ENCODE measurements at places on chromosomes 6 and 20.

DNA sequence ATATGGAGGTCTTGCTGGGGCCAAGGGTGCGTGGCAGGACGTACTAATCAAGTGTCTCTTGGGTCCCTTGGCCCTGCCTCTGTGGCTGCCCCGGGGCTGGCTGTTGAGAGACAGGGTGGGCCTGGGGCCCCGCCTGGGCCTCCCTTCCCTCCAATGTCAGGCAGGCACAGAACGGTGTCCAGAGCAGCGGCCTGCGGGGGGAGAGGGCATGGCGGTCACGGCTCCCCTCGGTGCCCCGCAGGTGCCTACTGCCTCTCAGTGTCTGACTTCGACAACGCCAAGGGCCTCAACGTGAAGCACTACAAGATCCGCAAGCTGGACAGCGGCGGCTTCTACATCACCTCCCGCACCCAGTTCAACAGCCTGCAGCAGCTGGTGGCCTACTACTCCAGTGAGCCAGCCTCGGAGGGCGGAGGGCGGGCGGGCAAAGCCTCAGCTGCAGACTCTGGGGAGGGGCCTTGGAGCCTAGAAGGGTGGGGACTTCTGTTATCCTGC is 50.0 kb downstream of the SRC start:
- no peak for DNase-seq

- DNase-seq: no peak
Measured at GRCh38 chr6:126876446-126876845, 242.0 kb upstream of the RSPO3 start.

DNA sequence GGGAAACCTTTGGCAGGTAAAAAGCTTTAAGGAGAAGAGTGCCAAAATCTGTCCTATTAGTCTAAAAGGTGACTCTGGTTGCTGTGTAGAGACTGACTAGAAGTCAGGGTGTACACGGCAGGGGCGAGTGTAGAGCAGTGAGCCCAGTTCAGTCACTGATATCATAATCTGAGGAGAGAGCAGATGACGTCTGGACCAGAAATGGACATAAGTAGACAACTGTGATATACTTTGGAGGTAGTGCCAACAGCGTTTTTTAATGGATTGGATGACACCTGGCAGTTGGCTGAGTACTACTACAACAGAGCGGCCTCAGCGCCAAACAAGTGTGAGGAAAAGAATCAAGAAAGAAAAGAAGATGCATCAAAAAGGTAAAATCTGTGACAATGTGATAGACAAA is 76.0 kb downstream of the MAP7 start:
- no peak for DNase-seq

DNA sequence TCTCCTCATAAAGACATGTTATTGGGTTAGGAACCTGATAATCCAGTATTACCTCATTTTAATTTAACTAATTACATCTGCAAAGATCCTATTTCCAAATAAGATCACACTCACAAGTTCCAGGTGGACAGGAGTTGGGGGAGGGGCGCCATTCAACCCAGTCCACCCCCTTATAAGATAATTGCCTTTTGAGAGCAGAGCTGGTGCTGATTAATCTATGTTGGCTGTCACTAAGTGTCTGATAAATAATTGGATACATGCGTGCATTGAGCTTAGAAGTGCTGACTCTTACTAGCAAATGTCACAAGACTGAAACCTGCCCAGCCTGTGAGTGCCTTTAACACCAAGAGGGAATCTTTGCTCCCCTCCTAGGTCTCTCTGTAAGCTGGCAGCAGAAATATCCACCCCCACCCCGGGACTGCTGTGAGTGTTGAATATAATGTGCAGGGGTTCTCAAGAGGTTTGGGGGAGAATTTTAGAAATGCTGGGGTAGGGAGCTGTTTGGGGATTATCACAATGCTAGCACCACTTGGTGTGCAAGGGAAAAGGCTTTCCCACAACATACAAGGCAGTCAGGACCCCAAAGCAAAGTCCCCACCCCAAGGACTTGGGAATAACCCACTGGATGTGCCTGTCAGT is 87.5 kb downstream of the ANKRD60 start:
- DNase-seq: no peak

- no peak for DNase-seq
Measured at GRCh38 chr6:142566628-142567396, 265.0 kb downstream of the ADGRG6 start.

GRCh38 chr6:79631693-79632172 is 604 bp downstream of the SH3BGRL2 start:
- no peak for DNase-seq

DNA sequence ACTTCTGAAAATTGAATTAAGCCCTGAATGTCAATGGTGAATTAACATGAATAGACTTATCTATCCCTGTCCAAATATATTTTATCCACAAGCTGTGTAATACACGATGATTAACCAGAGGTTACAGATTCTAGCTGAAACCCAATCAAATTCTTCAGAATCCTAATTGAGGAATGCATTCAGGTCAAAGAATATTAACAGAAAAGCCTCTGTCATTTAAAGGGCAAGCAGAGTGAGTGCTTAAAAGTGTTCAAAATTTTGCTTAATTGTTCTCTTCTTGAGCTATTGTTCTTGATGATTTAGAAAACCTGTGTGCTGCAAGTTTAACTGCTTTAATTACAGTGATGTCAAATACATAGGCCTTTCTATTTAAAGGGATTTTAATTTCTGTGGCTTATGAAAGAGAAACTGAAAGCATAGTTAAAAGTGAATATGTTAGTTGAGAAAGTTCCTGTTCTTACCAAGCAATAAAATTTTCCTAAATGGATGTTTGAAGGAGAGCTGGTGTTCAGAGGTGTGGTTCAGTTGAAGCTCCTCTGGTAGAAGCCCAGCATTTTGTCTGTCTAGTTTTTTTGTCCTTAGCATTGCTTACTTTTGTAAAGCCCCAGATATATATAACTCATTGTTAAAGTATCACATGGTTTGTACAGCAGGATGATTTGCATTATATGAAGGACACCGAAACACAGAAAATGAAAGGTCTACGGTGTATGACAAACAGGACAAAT is 466.3 kb upstream of the PLCB4 start:
- DNase-seq: no peak

GRCh38 chr6:13924949-13925881 is at the start of gene RNF182:
RNF182 (plus strand) TSS chr6:13924952; CDS start chr6:13977120, 52,168 bp downstream.
- no peak for DNase-seq

- DNase-seq: peak; percentile 51
Measured at GRCh38 chr6:22149501-22150367, 147.1 kb downstream of the PRL start.

DNA sequence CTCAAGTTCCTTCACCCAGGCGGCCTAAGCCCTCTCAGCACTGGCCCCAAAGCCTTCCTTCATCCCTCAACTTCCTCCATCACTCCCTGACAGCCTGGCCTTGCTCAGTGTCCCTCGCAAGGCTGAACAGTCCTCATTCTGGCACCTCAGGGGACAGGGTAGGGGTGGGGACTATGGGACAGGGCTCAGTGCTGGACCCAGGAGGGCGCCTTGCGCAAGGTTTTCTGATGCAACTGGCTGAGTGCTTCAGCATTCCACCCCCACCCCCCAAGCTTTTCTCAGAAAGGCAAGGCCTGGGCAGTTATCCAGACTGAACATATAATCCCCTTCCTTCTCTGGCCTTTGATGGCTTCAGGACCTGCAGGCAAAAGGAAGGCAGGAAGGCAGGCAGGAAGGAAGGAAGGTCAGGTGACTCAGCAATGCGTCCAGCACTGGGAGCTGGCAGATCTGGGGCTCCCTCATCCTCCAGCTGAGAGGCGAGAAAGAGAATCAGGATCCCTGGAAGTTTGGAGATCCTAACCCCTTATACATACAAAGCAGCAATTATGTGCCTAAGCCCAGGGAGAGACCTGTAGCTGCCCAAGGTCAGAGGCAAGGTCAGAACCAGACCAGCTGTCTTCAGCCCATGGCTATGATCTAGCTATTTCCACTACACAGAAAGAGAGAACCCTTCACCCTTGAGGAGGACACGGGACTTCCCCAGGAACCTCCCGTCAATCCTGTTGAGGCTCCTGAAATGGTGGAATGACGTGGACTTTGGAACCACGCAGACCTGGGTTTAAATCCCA is 8.6 kb upstream of the TRIB3 start:
- DNase-seq: no peak

- DNase-seq: no peak
Measured at GRCh38 chr20:53767206-53767930, 173.7 kb upstream of the ZNF217 start.

DNA sequence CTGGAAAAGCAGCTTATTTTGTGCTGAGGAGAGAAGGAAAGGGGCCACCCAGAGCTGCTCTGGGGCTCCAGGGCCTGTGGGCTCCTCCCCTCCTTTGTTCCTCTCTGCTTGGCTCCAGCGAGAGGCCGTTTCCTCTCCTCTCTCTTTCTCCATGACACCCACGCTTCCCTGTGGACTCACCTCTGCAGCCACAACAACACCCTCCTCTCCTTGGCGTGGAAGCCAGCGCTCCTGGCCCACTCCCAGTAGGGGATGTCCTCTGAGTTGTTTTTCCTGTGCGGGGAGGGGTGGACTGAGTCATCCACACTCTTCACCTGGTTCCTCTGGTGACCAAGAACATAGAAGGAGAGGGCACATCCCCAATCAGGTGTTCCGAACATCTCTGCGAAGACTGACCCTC is 4.9 kb upstream of the CDSN start:
- DNase-seq: no peak

GRCh38 chr20:19048995-19049501 is 163.4 kb upstream of the SLC24A3 start:
- no peak for DNase-seq

DNA sequence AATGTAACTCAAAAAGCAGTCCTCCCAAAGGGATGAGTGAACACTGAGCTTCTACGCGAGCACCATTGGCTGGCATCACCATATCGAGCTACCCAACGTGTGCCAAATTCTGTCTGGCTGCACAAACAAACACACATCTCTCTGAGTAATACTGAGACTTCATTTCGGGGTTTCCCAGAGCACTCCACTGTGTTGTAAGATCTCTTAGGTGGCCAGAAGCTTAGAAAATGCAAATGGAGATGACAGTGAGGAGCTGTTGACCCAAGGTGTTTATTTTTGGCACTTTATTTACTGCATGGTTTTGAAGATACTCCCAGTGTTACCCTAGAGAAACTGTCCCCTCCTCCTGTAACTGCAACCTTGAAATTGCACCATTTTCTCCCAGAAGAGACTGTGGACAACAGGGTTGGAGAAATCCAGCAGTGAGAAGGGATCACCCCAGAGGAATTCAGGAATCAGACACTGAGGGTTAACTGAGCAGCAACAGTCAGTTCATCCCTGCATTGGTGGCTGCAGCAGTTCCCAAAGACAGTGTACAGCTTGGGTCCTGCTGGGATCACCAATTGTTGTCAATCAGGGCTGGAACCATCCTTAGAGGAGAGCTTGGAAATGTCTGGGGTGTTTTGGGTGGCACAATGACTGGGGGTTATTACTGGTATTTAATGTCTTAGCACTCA is 1.0 kb upstream of the RIPOR2 start:
- DNase-seq: no peak

- DNase-seq: no peak
Measured at GRCh38 chr20:33067806-33068205, 11.6 kb upstream of the BPIFB4 start.

DNA sequence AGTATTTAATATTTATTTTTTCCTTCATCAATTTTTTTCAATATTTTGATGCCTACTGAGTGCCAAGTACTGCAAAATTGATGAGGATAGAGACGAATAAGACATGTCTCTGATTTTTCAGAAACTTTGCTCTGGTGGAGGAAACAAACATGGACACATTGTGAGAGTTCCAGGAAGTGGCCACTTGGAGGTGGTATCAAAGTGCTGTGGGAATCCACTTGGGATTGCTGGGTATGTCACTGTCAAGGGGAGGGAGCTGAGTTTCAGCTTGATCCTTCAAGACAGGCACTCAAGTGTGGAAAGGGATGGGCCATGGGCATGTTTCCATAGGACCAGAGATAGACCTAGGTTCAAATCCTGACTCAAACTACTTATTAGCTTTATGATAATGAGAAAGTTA is 24.5 kb upstream of the ABCC10 start:
- no peak for DNase-seq

- DNase-seq: no peak
Measured at GRCh38 chr20:4267242-4267641, 251.9 kb upstream of the RNF24 start.

DNA sequence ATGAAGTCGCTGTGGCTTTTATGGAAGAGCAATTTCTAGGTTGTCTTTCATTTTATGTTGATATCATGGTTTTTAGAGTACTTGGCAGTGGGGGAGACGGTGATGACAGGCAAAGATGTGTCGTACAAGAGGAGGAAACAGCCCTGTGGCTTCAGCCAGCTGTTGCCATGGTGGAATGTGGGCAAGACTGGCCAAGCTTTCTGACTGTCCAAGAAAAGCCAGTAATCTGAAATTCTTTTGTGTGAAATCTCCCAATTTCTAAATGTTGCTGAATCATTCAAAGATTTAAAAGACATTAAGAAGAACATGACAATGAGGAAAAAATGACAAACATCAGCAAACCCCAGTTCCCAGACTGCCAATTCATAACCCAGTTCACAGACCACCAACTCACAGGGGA is 23.1 kb downstream of the PFDN4 start:
- no peak for DNase-seq

GRCh38 chr6:39169448-39170344 is 54.7 kb upstream of the SAYSD1 start:
- no peak for DNase-seq

GRCh38 chr6:105179244-105180065 is at the start of gene POPDC3:
POPDC3 (minus strand) TSS chr6:105180014; CDS start chr6:105161909, 18,105 bp downstream.
- DNase-seq: no peak

DNA sequence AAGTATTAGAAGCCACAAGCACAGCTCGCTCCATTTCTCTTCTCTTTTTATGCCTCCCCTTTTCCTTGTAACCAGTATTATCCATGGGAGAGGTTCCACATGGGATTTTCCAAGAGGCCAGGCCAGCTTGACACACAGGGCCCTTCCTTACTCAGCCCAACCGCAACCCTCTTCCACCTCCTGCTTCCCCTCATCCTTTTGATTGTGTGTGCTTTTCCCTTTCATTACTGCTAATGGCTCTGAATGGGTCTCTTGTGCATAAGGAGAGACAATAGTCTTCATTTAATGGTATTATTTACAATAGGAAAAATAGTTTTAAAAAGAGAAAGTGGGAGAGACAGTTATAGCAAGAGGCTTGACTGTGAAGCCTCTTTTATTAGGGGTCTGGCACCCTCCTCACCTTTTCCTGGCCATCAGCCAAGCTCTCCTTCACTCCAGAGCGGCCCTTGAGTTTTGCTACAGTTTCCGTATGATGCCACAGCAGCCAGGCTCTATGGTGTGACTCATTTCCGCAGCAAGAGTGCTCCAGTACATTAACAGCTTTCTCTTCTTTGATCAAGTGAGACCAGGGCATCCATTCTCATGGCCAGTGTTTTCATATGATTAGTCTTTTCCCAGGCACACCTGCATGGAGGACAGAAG is 579.5 kb downstream of the TFAP2B start:
- DNase-seq: no peak

DNA sequence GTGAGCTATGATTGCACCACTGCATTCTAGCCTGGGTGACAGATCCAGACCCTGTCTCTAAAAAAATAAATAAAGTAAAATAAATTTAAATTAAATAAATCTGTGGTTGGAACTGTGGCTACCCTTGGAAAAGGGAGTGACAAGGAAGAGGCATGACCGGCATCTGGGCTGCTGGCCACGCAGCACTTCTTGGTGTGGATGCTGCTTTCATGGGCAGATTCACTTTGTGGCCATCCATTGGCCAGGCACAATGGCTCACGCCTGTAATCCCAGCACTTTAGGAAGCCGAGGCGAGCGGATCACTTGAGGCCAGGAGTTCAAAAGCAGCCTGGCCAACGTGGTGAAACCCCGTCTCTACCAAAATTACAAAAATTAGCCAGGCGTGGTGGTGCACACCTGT is 16.1 kb downstream of the EBF4 start:
- DNase-seq: no peak

All from C1 segment of cervical spinal cord (tissue), 14 donors.